Kidney glomerular epithelial cell (primary cell): ENCODE measurements at places on chromosomes 4 and X.
A peak's percentile ranks its signal among the peaks of the same experiment; 100 is the strongest.

GRCh38 chr4:72942565-72942964 is 127.0 kb downstream of the COX18 start:
- no peak for DNase-seq

DNA sequence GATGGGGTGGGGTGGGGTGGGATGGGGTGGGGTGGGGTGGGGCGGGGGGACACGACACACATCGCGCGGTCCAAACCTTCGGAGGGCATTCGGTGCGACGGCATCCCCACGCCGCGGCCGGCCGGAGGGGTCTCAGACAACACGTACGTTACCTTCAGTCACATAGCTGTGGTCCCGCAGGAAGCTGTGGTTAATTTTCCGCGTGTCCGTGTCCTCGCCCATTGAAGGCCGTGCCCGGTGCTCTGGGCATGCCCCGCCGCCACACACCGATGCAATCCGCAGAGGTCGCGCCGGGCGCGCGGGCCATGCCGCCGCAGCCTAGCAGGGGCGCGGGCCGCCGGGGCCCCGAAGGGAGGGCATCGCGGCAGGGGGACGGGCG is 417 bp downstream of the PPP2R2C start:
- no peak for DNase-seq

DNA sequence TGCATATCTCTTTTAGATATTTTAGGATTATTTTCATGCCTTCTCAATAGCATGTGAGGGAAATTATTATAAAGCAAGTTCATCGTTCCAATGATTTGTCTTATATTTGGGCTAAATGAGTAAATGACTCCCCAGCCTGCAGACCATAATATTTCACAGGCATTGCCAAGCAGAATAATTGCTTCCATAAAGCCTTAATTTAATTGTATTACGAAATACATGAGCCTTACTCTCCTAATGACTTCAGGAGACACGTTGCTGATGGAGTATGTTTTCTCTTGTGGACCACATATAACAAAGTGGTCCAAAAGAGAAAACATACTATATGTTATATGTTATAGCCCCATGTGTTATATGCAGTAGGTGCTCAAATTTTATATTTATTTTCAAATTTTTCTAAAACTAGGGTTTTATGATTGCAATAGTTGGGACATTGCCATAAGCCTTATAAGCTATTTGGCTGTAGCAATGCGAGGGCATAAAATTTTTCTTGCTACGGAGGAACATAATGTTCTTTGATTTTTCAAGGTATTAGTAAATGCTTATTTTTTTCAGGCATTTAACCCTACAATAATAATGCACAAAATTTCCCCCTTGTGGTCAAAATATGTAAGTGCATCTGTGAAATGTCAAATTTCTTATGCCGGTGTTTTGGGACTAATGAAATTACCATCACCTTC is 26.2 kb upstream of the TMPRSS11D start:
- peak; percentile 30 for DNase-seq

- DNase-seq, result no peak
These were observed 66.6 kb downstream of the ATXN3L start for GRCh38 chrX:13253223-13253622.

DNA sequence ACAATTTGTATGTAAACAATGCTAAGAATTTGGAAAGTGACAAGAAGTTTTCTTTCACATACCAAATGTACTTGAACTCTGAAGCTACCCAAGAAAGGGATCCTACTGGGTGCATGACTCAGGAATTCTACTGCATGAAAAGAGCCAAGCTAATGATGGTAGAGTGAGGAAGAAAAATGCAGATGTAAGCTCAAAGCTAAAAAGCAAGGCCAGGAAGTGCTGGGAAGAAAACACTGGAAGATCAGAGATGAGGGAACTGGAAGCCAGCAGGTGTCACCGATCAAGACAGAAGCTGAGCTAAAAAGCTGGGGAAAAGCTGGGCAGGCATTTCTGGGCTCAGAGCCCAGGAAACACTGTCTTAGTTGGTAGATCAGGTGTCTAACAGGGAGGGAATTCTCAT is 449.1 kb downstream of the NKX6-1 start:
- no peak for DNase-seq

DNA sequence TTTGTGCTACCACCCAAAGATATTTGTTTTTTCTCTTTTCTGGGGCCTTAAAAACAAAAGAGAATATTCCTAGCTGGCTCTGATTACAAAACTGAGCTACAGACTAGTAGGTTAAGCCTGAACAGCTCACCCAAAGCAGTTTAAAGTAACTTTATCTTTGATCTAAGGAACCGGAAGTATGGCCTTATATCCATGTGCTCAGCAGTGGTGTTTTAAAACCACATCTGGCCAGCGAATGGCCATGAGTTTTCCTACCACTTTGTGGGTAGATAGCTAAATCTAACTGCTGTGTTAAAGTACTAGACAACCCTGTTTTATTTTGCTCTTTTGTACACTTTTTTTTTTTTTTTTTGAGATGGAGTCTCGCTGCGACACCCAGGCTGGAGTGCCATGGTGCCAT is 24.6 kb downstream of the ADGRG4 start:
- no peak for DNase-seq

DNA sequence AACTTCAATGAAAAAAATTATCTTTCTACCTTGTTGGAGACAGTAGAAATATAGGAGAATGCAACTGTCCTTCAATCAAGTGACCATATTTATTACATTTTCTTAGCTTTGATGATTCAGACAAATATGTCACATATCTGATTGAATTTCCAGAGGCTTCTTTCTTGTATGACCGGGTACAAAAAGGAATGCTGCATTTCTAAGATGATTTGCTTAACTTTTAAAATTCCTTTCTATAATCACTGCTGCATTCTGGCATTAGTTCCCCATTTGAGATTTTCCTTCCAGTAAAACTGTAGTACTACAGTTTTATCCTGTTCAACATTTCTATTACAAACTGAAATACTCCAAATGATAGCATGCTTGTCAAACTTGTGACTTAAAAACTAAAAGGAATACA is 5.2 kb downstream of the MFSD8 start:
- DNase-seq, result no peak

DNA sequence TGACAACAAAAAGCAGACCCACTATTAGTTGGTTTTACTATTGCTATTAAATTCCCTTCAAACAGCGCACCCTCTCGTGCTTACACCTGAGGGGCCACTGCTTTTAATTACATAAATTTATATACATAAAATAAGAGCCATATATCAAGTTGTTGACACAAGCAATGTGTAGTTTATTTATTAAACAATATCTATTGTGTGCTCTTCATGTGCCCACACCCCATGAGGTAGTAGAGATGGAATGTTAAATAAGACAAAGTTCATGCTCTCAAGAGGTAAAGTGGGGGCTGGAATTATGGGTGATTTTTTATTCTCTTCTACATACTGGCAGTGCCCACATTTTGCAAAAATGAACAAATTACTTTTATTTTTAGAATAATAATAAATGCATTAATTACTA is 47.3 kb downstream of the KCNIP4 start:
- no peak for DNase-seq

DNA sequence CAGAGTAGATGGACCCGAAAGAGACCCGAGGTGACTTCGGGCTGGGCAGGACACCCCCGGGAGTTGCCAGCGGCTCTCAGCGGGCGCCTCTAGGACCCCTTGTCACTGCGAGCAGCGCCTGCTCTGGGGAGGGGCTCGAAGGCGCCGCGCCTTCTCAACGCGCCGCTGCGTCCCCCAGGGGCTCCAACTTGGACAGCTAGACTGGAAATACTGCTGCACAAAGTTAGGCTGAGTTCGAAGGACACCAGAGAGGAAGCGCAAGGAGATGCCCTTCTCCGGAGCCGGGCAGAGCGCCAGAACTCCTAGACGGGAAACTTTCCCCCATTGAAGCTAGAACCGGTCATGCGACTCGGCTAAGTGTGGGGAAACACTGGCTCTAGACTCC is 493 bp upstream of the KCNIP4 start:
- no peak for DNase-seq

DNA sequence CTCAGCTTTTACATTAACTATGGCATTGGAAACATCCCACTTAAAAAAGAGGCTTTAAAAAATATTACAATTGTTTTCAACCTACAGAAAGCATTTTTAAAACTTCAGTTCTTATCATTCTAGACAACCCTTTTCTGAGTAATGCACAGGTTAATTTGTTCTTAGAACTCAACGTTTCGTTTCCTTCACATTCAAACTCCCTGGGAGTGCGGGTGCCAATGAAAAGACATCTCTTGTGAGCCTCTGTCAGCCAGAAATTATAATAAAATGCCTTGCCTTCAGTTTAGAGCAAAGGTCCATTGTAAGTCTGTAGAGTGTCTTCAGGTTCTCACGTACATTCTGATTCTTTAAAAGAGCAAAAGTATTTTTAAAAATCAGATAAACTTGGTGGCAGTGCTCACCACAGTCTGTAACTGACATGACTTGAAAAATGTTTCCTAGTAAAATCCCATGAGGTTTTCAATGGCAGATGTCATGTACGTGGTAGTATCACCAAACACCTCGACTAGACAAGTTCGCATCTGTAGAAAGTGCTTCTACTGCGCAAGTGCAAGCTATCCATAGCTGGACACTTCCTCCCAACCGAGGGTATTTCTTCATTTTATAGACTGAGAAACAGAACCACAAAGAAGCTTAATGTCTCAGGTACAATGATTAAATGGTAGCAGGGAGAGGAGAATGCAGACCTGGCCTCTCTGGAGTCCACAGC is 65.8 kb downstream of the HAUS3 start:
- no peak for DNase-seq

- DNase-seq, result no peak
These were observed 565.4 kb downstream of the GRXCR1 start for GRCh38 chr4:43457866-43458265.

DNA sequence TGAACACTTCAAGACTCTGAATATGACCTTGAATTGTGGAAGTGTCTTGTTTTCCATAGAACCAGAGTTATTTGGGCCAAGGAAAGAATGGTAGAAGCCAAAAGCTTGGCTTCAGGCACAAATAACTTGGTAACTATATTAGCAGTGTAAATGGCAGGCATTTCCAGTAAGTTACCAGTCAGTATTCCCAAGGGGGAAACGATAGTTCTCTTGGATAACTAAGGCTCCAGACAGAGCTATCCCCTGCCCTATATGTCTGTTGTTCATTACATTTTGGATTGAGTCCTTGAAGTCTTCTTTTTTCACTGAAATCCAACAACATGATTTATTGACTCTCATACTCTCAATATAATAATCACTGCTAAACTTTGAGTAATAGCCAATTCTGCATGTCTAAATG is 364.1 kb downstream of the MAGEB5 start:
- no peak for DNase-seq

DNA sequence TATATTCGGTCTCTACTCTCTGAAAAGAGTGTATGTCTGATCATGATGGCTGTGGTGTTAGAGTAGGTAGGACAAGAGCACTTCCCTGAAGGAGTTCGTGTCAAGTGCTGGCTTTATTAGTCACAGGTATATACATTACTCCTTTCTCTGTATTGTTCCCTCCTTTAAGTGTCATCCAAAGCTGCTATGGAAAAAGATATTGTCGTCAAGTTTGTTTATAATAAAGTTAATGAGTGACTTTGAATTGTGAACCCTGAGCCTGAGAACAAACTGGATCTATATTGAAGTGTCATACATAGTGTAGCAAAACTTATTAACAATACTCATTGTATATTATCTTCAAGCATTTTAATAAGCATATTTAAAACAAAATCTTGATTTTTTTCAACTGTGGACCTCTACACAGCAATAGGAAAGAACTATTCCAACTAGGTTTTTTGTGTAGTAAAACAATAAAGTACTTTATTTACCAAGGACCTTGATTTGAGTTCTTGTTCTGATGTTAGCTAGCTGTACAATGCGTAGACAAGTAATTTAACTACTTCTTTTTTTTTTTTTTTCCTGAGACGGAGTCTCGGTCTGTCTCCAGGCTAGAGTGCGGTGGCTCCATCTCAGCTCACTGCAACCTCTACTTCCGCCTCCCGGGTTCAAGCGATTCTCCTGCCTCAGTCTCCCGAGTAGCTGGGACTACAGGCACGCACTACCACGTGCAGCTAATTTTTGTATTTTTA is 177.7 kb downstream of the RAPGEF2 start:
- DNase-seq, result no peak

DNA sequence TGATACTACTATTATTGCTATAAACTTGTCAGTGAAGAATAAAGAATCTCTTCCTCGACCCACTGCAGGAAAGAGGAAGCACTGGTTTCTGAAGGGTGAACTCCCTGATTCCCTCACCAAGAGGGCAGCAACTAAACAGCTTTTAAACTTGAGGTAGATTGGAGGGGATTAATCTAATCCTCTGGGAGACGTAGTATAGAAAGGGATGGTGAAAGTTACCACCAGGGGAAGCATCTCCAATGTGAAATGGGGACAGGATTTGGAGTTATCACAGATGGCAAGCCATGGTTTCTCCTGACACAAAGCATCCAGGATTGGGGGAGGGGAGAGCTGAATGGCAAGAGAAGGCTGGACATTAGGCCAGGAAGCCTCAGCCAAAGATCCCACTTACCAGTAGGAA is 62.7 kb upstream of the PTPN13 start:
- DNase-seq, result no peak

DNA sequence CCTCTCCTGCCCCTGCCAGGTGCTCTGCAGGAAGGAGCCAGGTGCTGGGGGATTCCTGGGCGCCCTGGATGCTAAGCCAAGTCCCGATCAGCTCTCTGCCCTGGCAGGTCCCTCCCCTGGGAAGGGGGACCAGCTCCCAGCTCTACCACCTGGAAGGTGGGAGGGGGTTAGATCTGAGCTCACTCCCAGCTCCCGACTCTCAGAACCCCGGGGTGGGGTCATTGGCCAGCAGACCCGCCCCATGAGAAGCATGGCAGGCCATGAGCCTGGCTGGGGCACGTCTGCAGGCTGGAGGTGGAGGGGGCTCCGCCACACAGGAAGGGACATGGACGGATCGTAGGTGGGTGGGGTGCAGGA is 83.4 kb upstream of the NKX1-1 start:
- no peak for DNase-seq

DNA sequence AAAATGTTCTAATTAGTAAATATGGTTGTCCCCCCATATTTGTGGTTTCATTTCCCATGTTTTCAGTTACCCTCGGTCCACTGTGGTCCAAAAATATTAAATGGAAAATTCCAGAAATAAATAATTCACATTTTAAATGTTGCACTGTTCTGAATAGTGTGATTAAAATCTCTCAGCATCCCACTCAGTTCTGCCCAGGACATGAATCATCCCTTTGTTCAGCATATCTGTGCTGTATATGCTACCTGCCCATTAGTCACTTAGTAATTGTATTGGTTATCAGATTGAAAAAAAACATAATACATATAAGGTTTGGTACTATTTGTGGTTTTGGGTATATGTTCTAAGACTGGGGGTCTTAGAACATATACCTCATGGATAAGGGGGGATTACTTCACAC is 55.1 kb upstream of the NXF3 start:
- DNase-seq, result no peak

GRCh38 chrX:100677611-100678181 is 33.7 kb downstream of the SRPX2 start:
- peak; percentile 28 for DNase-seq

DNA sequence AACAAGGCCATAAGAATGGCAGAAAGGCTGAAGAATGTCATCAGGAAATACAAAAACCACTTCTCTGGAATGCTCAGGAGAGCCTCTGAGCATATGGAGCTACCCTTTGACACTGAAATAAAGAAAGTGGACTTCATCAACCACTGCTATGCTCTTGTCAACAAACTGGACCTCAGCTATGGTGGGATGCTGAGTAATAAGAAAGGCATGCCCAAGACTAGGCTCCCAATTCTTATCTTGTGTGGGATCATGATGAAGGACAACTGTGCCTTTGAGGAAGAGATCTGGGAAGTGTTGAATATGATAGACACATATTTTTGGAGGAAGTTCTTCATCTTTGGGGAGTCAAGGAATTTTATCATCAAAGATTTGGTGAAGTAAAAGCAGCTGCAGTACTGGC is 86.9 kb upstream of the MAGEB16 start:
- no peak for DNase-seq

- no peak for DNase-seq
These were observed 1165.8 kb upstream of the ADGRL3 start for GRCh38 chr4:60034361-60034760.
